ENCODE measurements at places on chromosomes 1 and 21. TPM values are rescaled to one million over a fixed set of nuclear protein-coding genes. Genes with fewer than 3 reads are reported as not detected.
A peak's percentile ranks its signal among the peaks of the same experiment; 100 is the strongest.

The MYOG gene
- polyA plus RNA-seq: not detected

The SEMA4A gene
- 7.0 TPM for polyA plus RNA-seq

The GPR3 gene
- 1.8 TPM for polyA plus RNA-seq

DNA sequence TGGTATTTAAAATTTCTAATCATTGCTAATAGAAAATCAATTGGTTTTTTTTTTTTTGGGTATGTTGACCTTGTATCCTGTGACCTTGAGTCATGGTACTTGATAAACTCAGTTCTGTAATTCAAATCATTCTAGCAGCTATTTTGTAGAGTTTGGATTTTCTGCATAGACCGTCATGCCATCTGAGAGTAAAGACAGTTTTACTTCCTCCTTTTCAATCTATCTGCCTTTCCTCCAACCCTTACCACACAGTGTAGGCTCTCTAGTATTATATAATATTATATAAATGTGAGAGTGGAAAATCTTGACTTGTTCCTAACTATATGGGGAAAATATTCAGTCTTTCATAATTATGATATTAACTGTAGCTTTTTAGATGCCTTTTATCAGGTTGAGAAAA lies 7.0 kb downstream of the TDRD5 start:
- DNase-seq: no peak

- DNase-seq: no peak
These were observed 4.4 kb downstream of the NME7 start for GRCh38 chr1:169363046-169363730.

DNA sequence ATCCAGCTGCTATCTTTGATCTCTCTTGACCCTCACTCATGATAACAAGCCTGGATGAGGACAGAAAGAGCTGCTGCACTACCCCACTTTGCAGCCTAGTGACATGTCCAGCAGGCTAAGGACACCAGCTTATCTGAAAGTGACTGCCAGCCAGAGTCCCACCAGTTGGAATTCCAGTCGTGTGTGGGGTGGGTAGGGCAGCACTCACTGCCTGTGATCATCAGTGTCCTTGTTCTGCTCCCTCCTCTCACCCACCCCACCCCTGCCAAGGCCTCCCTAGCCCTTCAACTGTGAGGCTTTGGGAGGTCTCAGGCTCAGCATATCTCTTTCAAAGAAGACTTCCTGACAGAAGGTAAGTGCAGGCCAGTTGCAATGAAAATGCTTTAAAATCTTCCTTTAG lies 15.5 kb upstream of the NMNAT2 start:
- no peak for DNase-seq

DNA sequence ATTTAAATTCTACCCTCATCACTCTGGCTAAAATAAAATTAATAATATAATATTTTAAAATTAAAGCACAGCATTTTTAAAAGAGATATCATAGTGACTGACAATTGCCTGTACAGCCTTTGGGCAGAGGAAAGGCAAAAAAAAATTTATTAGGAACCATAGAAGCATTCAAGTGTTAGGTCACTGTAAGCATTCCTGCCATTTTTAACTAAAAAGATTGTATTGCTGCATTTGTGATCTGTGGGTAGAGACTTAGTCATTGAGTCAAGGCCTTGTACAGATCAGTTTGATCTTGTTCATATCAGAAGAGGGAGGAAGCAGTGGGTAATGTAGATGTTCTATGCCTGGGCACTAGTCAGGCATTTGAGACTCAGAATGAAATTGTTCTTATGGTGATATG lies 109.9 kb downstream of the LYPLAL1 start:
- DNase-seq: no peak

- no peak for DNase-seq
These were observed 426.7 kb downstream of the NPHP4 start for GRCh38 chr1:5565281-5566125.

GRCh38 chr1:206469411-206469932 lies 804 bp upstream of the IKBKE start:
- no peak for DNase-seq

DNA sequence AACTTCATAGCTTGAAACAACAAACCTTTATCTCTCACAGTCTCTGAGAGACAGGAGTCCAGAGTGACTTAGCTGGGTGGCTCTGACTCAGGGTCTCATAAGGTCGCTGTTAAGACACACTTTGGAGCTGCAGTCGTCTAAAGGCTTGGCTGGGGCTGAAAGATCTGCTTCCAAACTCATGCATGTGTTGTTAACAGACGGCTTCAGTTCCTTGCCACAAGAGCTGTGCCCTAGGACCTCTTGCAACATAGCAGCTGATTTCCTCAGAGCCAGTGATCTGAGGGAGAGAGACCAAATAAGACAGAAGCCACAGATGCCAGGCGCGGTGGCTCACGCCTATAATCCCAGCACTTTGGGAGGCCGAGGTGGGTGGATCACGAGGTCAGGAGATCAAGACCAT lies 176.8 kb downstream of the DISC1 start:
- no peak for DNase-seq

- DNase-seq: no peak
These were observed 57.5 kb upstream of the PAX7 start for GRCh38 chr1:18573170-18573569.

- DNase-seq: peak; percentile 70
These were observed 283.3 kb downstream of the DUSP10 start for GRCh38 chr1:221458447-221459156.
